Stimulated activated naive CD8-positive, alpha-beta T cell treated with anti-CD3 and anti-CD28 coated beads, Interleukin-15, Interleukin-2, amounts not matched to agents 100 U/mL and 50 U/mL, for 24 hours (primary cell): ENCODE measurements at places on chromosomes 4 and X.
A peak's percentile ranks its signal among the peaks of the same experiment; 100 is the strongest.

- DNase-seq: no peak
These were observed 129.4 kb upstream of the SH3RF1 start for GRCh38 chr4:169399976-169400767.

GRCh38 chr4:36011381-36011780 lies 232.9 kb downstream of the ARAP2 start:
- no peak for DNase-seq

- DNase-seq: no peak
These were observed 7.2 kb downstream of the GSTCD start for GRCh38 chr4:105715692-105716278.

- DNase-seq: no peak
These were observed 197.3 kb upstream of the FAT1 start for GRCh38 chr4:186920992-186921391.

- DNase-seq: no peak
These were observed 6.6 kb downstream of the MSL3 start for GRCh38 chrX:11764602-11765067.

GRCh38 chr4:153204247-153204671 lies at the start of gene TRIM2:
Gene TRIM2, plus strand, starts transcription at chr4:153204443. Its CDS starts 88 bp downstream, at chr4:153204531.
- no peak for DNase-seq

DNA sequence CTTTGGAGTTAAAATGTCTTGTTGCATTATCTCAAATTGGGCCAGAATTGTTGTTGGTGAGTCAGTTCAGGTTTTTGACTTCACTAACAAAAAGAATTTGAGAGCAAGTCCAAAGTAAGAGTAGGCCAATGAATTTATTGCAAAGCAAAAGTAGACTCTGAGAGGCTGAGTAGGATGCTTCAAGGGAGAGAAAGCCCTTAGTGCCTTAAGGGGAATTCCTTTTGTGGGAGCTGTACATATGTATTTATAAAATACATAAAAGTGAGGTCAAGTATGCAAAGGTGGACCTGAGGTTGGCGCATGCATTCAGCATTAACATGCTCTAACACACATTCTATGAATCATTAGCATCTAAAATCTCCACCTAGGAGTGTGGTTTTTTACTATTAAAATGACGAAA lies 565.4 kb downstream of the GRXCR1 start:
- DNase-seq: no peak

- peak; percentile 90 for DNase-seq
These were observed 90.0 kb upstream of the DRD5 start for GRCh38 chr4:9691238-9692065.

DNA sequence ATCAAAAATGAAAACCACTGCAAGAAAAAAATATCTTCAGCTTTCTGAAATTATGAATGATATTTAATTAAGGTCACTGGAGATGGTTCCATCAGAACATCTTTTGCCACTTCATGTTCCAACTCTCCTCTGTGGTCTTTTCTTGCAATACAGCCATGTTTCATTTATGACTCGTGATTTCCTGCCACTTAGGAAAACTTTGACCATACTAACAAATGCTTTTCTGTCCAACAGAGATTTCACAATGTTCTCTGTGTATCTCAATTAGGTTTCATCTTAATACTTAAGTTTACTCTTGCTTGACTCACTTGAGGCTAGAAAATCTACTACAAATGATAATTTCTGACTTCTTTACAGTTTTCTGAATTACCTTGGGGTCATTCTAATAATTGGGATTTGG lies 330.9 kb downstream of the CXXC4 start:
- no peak for DNase-seq

DNA sequence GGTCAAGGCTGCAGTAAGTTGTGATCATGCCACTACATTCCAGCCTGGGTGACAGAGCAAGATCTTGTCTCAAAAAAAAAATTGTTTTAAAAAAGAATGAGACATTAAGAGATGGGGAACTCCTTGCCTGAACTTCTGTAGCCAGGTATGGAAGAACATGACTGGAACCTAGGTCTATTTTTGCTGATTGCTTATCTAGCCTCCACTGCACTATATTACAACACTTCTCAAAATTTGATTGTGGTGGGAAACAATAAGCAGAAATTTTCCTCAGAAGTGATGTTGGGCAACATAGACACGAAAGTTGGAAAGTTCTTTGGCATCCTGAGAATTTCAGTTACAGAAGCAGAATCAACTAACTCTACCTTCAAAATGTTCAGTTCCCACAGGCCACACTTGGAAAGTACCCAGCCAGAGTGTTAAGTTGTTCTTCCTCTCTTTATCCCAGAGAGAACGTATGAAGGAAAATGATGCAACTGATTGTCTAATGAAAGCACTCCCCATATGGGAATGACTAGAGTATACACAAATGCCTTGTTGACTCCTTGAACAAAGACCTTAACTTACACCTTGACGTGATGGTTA lies 50.0 kb downstream of the LUZP4 start:
- no peak for DNase-seq

DNA sequence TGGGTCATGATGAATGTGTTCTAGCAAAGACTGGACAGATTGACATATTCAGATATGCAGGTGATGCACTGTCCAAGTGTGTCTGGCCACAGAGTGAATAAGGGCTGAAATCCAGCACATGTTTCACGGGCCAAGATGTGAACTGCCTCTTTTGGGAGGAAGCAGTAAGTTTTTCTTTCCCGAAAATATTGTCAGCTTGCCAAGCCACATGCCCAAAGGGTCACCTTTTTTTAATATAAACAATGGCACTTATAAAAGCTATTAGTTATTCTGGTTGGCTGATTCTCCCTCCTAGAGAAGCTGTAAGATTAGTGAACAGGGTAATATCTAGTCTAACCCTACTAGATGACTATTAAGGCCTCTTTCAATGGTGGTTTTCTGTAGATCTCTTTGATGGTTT lies 1.5 kb upstream of the EDNRA start:
- DNase-seq: no peak

DNA sequence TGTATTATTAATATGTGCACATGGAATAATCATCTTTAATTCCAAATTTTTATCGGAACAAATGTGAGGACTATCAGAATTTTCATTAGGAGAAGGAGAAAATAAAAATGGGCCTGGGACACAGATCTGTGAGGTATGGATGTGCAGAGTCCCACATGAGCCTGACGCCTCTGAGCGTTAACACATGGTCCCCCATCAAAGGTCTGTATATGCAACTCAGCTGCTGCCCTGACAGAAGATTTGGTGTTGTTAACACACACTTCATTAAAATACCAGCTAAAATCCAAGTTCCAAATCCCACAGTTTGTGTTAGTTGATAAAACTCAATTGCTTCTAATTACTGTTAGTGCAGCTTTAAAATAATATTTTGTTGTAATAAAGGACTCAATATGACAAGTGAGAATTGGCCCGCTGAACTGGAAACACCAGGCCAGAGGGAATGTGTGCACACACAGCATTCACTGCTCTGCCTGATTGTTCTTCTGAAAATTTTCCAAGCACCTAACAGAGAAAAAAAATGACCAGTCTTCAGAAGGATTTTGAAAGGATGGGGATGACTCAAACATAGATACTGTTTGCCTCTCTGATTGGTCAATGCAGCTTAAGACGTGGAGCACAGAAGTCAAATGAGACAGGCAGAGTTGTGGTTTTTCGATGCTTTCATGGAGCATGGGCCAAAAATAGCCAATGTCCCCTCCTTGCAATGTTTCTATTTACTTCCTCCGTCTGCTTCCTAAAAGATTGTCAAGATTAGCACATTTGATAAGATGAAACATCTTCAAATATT lies 266.6 kb downstream of the NKX6-1 start:
- DNase-seq: no peak

- DNase-seq: no peak
These were observed 86.3 kb upstream of the GABRA3 start for GRCh38 chrX:152537373-152537772.

- no peak for DNase-seq
These were observed 942.3 kb upstream of the SLIT2 start for GRCh38 chr4:19309378-19309777.

GRCh38 chrX:14039344-14039743 lies 9.7 kb upstream of the GEMIN8 start:
- DNase-seq: peak; percentile 56

DNA sequence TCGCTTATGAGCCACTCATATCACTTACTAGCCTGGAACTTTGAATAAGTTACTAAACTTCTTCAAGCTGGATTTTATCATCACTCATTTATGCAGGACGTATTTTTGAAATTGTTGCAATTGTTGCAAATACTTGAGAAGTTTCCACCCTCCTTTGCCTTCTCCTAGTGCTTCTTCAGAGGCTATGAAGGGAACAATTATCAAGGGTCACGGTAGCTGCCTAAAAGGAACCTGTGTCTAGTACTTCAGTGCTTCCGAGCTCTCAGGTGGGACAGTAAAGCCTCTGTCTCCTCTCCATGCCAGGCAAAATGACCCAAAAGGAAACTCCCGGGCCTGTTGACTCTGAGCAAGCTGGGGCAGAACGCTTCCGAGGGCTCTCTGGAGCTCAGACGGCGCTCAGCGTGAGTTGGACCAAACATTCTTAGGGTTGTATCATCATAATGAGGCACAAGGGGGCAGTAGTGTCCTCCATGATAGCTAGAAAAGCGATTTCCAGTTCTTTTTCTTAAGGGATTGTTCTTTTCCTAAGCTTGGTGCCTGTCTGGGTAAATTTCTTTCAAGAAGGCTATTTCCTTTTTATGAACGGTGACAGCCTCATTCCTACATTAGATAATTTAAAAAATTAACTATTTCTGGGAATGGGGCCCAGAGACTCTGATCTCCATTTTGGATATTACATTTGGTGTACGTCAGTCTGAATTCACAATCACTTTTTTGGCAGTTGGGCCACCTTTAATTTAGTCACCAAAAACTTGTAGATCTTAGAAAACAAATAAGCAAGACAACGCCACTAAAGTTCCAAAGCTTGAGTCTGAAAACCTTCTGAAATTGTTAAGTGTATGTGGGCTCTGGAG lies 73.1 kb downstream of the PACRGL start:
- DNase-seq: peak; percentile 23

GRCh38 chr4:125283707-125284279 lies 31.0 kb upstream of the FAT4 start:
- no peak for DNase-seq

- DNase-seq: no peak
These were observed 5.6 kb downstream of the OTC start for GRCh38 chrX:38357747-38358673.

- DNase-seq: no peak
These were observed 79.3 kb downstream of the NHSL2 start for GRCh38 chrX:71989768-71990426.

DNA sequence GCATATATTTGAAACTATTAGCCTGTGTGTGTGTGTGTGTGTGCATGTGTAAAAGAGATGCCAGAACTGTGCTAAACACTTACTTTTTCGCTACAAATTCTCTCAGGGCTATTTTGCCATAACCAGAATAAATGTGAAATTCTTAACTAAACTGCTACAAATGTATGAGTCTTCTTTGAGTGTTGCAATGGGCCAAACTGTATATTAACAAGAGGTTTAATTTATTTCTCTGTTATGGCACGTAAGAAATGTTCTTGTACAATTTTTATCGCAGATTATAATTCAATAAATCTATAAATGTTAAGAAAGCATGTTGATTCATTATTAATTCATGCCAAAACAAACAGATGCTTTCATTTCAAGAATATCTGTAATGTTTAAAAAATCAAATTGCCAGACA lies 454.5 kb upstream of the PCDH7 start:
- DNase-seq: no peak

- no peak for DNase-seq
These were observed 19.3 kb downstream of the SLC25A53 start for GRCh38 chrX:104137496-104137895.

GRCh38 chrX:48107717-48108116 lies 22.7 kb upstream of the SPACA5B start:
- DNase-seq: no peak

DNA sequence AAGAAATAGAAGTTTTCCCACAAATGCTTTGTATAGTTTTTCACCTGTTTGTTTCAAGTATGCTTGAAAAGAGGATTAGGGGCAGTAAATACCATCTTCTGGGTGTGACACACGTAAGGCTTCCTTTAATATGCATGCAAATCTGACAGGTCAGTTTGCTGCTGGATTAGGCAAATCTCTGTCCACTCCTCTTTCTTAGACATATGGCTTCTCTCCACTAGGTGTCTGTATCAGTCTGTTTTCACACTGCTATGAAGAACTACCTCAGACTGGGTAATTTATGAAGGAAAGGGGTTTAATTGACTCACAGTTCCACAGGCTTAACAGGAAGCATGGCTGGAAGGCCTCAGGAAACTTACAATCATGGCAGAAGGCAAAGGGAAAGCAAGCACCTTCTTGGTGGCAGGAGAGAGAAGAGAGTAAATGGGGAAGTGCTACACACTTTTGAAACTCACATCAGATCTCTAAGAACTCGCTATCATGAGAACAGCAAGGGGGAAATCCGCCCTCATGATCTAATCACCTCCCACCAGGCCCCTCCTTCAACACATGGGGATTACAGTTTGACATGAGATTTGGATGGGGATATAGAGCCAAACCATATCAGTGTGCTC lies 66.9 kb downstream of the TAB3 start:
- DNase-seq: no peak

- DNase-seq: no peak
These were observed 176.4 kb upstream of the GYPA start for GRCh38 chr4:144316869-144317268.

- DNase-seq: no peak
These were observed 55.0 kb upstream of the PPP1R2C start for GRCh38 chrX:42832764-42833549.

DNA sequence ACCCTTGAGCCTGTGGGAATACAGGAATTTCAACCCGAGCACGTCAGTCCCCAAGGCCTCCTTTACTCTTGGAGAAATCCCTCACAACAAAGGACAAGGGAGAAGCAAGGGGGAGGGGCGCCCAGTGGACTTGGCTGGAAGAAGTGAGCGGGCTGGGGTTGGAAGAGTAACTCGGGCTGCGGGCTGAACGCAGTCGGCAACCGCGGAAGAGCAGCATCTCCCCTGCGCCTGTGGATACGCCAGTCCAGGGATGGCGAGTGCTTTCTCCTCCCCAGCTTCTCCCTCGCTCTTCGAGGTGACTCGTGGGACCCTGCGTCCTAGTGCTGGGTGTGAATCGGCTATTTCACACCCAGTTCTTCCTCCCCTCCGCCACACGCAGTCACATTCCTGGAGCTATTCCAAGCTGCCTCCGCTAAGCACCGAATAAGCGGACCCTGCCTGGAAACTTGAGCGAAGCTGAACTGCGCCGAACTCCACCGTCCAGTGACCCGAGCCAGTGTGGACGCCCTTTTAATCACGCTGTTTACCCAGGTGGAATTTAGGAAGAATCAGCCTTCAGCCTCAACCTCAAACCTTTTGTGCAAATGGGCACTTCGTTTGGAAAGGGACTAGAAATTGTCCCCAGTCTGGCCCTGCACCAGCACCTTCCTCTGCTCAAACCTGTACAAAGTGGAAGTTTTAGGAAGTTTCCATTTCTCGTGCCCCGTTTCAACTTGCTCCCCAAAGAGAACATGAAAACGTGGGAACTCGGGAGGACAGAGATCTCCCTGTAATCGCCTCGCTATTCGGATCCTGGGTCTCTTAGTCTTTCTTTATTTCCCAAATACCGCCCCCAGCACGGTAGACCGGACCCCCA lies 64.3 kb upstream of the WDR17 start:
- no peak for DNase-seq
